ENCODE measurements at places on chromosomes 11 and 22. TPM values are rescaled to one million over a fixed set of nuclear protein-coding genes. Genes with fewer than 3 reads are reported as not detected.

GRCh38 chr11:96035031-96035739 is 111.3 kb upstream of the MTMR2 start:
- peak; percentile 51 for DNase-seq

- DNase-seq: no peak
These were observed 137.6 kb downstream of the TEAD1 start for GRCh38 chr11:12811861-12812260.

- no peak for DNase-seq
These were observed 14.0 kb upstream of the TP53I11 start for GRCh38 chr11:44964526-44965209.

- no peak for DNase-seq
These were observed 11.4 kb downstream of the UBE2L6 start for GRCh38 chr11:57556041-57556440.

DNA sequence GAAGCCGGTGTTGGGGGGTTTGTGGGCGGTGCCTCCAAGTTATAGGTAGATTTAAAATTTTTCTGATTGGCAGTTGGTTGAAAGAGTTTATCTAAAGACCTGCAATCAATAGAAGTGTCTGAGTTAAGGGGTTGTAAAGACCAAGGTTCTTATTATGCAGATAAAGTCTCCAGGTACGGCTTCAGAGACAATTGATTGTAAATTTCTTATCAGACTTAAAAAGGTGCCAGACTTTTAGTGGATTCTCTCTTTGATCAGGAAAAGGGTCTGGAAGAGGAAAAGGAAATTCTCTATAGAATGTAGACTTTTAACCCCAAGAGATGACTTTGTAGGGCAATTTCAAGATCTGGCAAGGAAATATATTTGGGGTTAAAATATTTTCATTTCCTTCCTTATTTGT is 25.2 kb downstream of the CLMP start:
- no peak for DNase-seq

- no peak for DNase-seq
These were observed 263.2 kb downstream of the DCDC1 start for GRCh38 chr11:31106326-31106725.

Gene RFPL3
- not detected for total RNA-seq

Measured in renal cortical epithelial cell (primary cell).